ENCODE measurements at places on chromosomes 2 and 18.

GRCh38 chr2:54824567-54824966, 101.1 kb downstream of the EML6 start:
- DNase-seq, result no peak

DNA sequence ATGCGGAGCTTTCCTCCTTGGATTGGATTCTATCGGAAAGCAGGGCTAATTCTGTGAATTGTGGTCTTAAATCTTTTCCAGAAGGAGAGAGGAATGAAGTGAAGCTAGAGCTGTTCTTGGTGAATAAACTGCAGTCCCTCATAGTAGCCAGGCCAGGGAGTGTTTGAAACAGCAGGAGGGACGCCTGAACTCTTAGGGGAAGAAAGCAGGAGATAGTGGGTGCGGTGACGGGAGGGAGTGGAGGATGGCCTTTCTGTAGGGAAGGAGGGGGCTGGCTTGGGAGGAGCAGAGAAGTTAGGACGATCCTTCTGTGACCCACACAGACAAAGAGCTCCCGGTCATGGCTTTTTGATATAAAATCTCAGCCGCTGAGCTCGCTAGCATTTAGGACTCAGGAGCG, 47.5 kb upstream of the KCNF1 start:
- DNase-seq, result no peak

DNA sequence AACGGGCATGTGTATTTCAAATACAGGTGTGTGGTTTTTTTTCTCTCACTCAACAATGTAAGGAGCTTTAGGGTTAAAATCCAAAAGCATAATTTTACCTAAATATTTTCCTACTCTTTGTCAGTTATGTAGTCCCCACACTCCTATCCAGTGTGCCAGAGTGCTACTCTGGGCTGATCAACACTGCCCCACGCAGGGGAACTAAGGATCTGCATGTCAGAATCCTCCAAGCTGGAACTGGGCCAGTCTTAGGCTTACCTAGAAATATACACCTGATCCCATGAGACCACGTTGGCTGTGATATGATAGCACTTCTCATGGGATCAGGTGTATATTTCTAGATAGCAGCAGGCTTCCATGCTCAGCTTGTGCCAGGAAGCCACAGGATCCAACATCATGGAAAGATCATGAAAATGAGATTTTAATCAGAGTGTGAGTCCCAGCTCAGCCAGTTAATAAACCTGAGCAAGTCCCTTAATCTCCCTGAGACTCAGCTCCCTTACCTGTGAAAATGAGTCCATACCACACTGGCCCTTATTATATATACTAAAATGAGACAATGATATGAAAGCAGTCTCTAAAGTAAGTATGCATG, 29.7 kb downstream of the CCDC141 start:
- no peak for DNase-seq

DNA sequence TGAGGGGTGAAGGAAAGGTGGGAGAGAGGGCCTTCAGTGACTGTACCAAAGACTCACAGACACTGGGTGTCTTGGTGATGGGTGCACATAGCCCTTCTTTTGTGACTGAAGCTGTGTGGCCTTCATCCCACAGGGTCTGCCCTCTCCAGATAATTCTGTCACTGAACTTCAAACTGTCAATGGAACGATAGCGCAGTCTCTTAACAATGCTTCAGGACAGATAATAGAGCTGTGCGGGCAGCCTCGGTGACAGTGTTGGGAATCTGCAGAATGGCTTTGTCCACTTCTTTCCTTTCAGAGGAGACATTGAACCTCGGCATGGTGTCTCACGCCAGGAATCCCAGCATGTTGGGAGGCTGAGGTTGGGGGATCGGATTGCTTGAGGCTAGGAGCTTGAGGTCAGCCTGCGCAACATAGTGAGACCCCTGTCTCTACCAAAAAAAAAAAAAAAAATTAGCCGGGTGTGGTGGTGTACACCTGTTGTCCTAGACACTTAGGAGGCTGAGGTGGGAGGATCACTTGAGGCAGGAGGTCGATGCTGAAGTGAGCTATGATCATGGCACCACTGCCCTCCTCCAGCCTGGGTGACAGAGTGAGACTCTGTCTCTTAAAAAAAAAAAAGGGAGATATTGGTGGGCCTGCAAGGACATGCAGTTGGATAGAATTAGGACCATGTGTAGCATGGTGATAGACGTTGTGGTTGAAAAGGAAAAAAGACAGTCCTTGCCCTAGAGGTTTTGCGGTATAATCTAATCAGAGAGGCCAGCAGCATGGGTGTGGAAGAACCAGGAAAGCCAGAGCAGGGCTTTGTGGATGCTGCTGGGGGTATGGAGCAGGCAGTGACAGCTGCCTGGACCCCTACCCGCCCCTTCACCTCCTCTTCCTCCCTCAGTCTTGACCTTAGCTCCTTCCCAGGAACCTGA, 91.4 kb downstream of the LDLRAD4 start:
- no peak for DNase-seq

- DNase-seq, result no peak
Measured at GRCh38 chr2:71254776-71255175, 27.9 kb upstream of the PAIP2B start.

- no peak for DNase-seq
Measured at GRCh38 chr2:174522553-174522952, 35.7 kb upstream of the GPR155 start.

DNA sequence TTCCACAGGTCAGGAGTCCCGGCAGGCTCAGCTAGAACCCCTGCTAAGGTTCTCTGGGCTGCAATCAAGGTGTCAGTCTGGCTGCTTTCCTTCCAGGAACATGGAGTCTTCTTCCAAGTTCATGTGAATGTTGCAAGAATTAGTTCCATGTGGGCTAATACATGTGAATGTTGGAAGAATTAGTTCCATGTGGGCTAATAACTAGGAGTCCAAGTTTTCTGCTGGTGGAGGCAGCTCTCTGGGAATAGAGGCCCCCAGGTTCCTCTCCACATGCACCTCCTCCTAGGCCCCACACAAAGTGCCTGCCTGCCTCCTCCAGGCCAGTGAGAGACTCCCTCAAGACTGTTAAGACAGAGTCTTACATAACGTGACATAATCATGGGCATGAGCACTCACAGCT, 140.8 kb upstream of the SLC35G4 start:
- no peak for DNase-seq

- no peak for DNase-seq
Measured at GRCh38 chr18:9608728-9609127, 5.6 kb downstream of the PPP4R1 start.

DNA sequence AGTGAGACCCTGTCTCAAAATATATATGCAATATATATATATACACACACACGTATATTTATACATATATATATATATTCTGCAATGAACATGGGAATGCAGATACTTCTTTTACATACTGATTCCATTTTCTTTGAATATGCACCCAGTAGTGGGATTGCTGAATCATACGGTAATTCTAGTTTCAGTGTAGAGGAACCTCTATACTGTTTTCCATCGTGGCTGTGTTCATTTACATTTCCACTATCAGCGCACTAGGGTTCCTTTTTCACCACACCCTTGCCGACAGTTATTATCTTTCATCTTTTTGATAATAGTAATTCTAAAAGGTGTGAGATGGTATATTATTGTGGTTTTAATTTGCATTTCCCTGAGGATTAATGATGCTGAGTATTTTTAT, 52.3 kb upstream of the SLC39A10 start:
- DNase-seq, result no peak

GRCh38 chr2:233758849-233759248, 1.2 kb upstream of the UGT1A1 start:
- DNase-seq, result no peak

DNA sequence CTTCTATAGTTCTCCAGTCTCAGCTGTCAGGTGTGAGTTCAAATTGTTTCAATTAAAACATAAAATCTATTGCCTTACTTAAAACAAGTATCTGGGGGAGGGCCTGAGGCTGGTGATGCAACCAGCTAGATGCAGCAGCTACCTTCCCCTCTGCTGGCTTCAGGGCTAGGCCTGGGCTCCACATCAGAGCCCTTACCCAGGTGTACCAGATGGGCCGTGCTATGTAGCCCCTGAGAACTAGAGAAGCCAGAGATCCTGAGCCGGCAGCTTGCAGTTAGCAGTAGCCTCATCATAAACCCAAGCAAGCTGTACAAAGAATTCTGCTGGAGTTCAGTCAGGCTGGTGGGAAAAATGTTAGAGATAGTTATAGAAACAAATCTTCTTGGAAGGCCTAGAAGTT, 97.7 kb upstream of the ACAA2 start:
- DNase-seq, result no peak

DNA sequence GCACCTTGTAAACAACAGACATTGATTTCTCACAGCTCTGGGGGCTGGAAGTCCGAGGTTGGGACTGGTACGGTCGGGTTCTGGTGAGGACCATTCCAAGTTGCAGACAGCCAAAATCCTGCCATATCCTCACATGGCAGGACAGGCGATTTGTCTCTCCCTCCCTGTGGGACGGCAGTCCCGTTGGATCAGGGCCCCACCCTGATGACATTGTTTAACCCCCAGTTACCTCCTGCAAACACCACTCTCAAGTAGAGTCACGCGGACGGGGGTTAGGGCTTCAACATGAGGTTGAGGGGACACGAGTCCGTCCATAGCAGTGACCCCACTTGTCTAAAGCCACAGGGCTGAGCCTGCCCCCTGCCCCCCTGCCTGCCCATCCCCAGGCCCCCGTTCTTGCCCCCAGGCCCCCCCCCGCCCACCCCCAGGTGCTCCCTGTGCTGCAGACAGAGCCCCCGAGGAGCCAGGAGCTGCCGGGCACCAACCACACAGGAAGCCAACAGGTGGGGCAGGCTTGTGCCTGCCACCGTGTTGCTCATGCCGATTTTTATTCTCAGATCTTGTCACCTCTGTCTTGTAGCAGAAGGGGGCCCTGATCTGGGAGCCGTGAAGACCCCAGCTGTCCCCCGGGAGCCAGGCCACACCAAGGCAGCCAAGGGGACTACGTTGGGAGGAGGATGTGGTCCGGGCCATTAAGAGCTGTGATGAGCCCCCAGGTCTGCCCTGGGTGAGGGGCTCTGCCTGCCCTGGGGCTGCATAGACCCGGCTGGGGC, 82.2 kb downstream of the NFATC1 start:
- no peak for DNase-seq

DNA sequence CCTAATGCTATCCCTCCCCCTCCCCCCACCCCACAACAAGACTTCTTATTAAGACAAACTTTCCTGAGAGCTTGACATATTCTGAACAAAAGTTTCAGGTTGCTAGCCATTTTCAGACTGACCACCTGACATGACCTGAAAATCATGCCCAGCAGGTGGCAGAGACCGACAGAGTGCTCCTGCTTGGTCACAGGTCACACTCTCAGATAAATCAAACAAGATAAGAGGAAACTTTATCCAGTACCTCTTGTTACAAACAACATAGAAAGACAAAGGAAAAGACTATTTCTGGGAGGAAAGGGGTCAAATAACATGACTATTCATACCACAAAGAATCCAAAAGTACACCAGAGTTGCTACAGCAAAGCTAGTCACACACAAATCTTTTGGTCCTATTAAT, 107.4 kb downstream of the TMEM200C start:
- DNase-seq, result no peak

- DNase-seq, result no peak
Measured at GRCh38 chr2:144133936-144134665, 385.8 kb downstream of the ZEB2 start.

DNA sequence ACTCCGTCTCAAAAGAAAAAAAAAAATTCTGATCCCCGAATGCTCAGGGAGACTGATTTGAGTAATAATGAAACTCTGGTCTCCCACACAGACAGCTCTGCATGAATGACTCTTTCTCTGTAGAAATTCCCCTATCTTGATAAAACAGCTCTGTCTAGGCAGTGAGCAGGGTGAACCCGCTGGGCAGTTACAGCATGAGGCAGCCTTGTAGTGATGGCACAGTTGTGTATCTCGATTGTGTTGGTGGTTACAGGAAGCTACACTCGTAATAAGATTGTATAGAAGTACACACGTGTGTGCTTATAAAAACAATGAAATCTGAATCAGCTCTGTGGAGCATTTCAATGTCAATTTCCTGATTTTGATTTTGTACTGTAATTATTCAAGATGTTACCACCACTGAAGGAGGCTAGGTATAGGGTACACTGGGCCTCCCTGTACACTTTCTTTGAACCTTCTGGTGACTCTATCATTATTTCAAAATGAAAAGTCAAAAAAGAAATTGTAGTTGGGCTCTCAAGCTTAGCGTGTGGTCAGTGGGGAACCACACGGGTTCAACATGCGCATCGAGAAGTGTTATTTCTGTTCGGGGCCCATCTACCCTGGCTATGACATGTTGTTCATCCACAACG, 34.9 kb upstream of the ATP8B1 start:
- DNase-seq, result no peak

DNA sequence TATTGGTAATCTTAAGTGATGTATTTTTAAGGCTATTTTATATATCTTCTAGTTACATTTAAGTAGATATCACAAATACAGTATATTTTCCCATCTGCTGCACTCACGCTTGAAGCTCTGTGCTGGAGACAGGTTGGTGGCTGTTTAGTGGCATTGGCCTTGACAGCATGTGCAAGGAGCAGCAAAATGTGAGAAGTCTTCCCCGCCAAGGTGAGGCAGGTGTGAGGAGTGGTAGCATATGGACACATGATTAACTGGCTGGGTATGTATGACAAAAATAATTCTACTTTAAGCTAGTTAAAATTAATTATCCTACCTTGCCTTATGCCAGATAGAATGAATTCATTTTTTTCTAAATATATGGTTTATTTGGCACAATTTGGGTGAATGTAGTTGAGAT, 117.2 kb downstream of the CCDC102B start:
- DNase-seq, result no peak

DNA sequence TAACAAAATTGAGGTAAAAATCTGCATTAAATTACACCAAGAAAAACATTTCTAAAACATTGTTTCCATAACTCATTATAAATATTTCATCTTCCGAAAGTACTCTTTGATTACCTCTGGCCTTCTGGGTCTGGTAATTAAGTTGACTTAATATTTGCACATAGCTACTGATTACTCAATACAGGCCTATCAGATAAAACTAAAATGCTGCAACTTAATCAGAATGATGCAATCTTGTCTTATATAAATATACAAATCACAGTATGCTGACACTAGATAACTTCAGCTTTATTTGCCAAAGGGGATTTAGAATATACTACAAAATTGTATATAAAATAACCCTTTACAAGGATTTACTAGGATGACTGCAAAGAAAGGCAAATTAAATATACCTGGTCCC, 49.3 kb downstream of the SLC35F5 start:
- no peak for DNase-seq

DNA sequence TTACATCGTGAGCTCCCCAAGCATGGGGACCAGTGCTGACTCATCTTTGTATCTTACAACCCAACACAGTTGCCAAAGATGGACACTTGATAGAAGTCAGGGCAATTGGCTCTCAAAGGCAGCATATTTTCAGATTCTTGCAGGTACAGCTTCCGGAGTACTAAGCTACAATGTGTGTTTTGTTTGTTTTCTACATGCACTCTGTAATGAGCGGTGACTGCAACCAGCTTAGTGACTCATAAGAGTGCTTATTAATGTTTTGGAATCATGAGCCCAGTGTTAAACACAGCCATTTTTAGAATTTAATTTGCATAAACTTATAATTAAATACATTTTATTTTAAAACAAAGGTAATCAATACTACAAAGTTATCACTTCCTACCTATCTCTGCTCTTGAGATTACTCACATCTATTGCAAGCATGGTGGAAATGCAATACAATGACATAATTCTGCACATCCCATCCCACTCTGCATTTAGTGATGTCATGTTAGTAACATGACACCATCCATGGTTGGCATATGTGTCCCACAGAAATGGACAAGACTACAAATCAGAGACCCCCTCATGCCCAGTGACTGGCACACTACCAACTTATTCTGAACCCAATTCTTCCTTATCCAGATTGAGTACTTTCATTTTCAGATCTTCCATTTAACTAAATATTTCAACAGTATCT, 399.8 kb upstream of the ST6GAL2 start:
- no peak for DNase-seq
